ENCODE measurements at places on chromosomes 7 and 10.
A peak's percentile ranks its signal among the peaks of the same experiment; 100 is the strongest.

GRCh38 chr7:69498671-69499070 lies 99.6 kb upstream of the AUTS2 start:
- no peak for DNase-seq

- DNase-seq = no peak
These were observed 6.3 kb downstream of the IQCE start for GRCh38 chr7:2564970-2565540.

- no peak for DNase-seq
These were observed 370.8 kb downstream of the GRID1 start for GRCh38 chr10:85995791-85996190.

- no peak for DNase-seq
These were observed 115.5 kb upstream of the AFAP1L2 start for GRCh38 chr10:114519756-114520293.

- DNase-seq = no peak
These were observed 70.1 kb upstream of the RAB11FIP2 start for GRCh38 chr10:118116715-118117449.

DNA sequence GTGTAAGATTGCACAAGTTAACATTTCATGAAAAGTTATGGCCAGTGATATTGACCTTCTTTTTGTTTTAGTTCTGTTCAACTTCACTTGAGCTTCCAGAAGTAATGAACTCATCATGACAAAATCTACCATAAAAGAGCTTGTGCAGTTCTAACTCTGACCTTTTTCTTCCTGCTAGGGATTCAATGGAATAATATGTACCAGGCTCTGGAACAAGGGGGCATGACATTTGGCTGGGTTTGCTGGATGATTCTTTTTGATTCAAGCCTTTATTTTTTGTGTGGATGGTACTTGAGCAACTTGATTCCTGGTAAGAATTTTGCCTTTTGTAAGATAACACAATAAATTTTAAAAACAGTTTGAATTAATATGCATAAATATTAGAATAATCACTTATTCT lies 205.0 kb downstream of the ABCA13 start:
- no peak for DNase-seq

GRCh38 chr7:14095233-14095950 lies 105.9 kb upstream of the ETV1 start:
- no peak for DNase-seq

- no peak for DNase-seq
These were observed 417.9 kb upstream of the KLF6 start for GRCh38 chr10:4202938-4203337.

- no peak for DNase-seq
These were observed 872.4 kb downstream of the LRMDA start for GRCh38 chr10:76303682-76304316.

DNA sequence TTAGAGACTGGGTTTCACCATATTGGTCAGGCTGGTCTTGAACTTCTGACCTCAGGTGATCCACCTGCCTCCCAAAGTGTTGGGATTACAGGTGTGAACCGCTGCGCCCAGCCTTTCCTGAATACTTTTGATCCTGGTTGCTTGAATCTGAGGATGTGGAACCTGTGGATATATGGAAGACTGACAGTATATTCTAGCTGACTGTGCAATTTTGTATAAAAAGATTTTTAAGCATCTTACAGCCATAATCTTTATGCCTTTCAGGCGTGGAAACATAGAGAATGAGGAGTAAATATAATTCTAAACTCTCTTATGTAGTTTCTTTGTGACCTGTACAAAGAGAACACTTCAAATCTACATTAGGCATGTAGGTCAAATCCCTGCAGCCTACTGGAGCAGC lies 16.2 kb downstream of the TSPAN14 start:
- no peak for DNase-seq

DNA sequence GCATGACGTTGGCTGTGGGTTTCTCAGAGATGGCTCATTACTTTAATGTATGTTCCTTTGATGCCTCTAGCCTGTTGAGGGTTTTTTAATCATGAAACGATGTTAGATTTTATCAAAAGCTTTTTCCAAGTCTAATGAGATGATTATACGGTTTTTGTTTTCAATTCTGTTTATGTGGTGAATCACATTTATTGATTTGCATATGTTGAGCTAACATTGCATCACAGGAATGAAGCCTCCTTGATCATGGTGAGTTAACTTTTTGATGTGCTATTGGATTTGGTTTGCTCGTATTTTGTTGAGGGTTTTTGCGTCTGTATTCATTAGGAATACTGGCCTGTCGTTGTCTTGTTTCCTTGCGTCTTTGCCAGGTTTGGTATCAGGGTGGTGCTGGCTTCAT lies 52.3 kb upstream of the PTPN12 start:
- DNase-seq = no peak

GRCh38 chr7:118080947-118081346 lies 103.0 kb upstream of the LSM8 start:
- DNase-seq = peak; percentile 17

- DNase-seq = no peak
These were observed 58.5 kb upstream of the SORCS3 start for GRCh38 chr10:104582602-104582951.

DNA sequence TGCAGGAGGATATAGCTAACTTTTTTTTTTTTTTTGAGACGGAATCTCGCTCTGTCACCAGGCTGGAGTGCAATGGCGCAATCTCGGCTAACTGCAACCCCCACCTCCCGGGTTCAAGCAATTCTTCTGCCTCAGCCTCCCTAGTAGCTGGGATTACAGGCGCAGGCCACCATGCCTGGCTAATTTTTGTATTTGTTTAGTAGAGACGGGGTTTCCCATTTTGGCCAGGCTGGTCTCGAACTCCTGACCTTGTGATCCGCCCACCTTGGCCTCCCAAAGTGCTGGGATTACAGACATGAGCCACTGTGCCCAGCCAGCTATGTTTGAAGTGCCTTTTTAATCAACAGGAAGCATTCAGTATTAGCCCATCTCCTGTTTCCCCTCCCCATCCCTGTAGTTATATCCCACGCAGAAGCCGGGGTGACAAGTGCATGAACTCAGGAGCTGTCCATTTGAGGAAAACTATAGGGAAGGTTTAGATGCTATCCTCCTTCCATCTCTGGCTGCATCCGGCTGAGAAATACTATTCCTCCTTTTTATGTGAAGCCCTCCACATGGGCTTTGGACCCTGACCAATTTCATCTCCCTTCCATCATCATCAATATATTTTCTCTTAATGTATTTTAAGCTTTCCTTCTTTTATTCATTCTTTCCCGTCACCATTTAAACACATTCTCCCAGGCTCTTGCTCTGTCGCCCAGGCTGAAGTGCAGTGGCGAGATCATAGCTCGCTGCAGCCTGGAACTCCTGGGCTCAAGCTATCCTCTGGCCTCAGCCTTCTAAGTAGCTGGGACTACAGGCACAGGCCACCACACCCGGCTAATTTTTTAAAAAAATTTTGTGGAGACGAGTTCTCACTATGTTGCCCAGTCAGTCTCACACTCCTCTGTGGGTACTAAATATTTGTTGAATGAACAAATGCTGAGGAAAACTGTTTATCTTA lies 1.3 kb upstream of the POT1 start:
- DNase-seq = no peak

- DNase-seq = no peak
These were observed 222.4 kb downstream of the BICC1 start for GRCh38 chr10:58735087-58735486.

- DNase-seq = no peak
These were observed 237.3 kb downstream of the NSUN6 start for GRCh38 chr10:18414061-18414460.

All from stimulated activated CD4-positive, alpha-beta T cell treated with anti-CD3 and anti-CD28 coated beads, Interleukin-1b, Interleukin-23, amount 100 ng/mL, for 1 hour (primary cell).